ENCODE measurements at places on chromosomes 7 and 10. TPM values are rescaled to one million over a fixed set of nuclear protein-coding genes. Genes with fewer than 3 reads are reported as not detected.

DNA sequence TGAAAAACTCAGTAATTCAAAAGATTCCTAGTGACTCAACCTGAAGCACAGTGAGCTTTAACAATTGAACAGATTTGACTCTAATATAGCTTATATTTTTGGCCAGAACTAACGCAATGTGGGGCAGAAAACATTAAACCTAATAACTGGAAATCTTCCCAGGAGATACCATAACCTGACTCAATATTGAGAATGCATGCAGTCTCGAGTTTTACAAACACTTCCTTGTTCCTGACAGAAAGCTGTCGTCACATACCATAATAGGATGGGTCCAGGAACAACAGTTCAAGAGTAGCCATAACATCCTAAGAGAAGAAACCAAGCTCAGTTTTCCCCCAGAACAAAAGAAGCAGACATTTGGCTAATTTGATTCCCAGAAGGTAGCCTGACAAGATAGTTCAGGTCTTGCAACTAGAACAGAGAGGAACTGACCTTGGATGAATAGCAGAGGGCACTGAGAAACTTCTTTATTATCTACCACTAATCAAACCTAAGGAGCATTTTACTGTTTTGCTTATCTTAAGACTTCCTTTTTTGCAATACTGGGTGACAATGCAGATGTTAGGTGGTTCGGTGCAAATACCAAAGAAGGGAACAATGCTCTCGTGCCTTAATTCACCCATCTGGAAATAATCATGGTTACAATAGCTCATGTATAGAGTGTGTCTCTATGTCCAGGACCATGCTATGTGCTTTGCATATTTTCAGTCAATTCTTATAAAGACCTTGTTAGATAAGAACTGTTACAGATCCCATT is 38.6 kb upstream of the ACSL5 start:
- DNase-seq: no peak
- no peaks in the 10 kb centered on the region for H3K36me3 ChIP-seq
- no peaks in the 10 kb centered on the region for H3K4me1 ChIP-seq
- H3K27me3 ChIP-seq: peaks cover 2% of the 10 kb centered on the region
- no peak overlapping the region for H3K27ac ChIP-seq

- H3K4me1 ChIP-seq: no peaks in the 10 kb centered on the region
- H3K27ac ChIP-seq: no peak overlapping the region
- H3K36me3 ChIP-seq: no peaks in the 10 kb centered on the region
Measured at GRCh38 chr10:91006752-91007346, 86.0 kb upstream of the ANKRD1 start.

ZC3HAV1L gene
- 11.9 TPM for total RNA-seq

- H3K36me3 ChIP-seq: peaks cover 5% of the 10 kb centered on the region
- peaks cover 3% of the 10 kb centered on the region for H3K4me1 ChIP-seq
- H3K27me3 ChIP-seq: peaks cover 3% of the 10 kb centered on the region
- no peak overlapping the region for H3K27ac ChIP-seq
Measured at GRCh38 chr7:44064791-44065430, 456 bp downstream of the PGAM2 start.

DNA sequence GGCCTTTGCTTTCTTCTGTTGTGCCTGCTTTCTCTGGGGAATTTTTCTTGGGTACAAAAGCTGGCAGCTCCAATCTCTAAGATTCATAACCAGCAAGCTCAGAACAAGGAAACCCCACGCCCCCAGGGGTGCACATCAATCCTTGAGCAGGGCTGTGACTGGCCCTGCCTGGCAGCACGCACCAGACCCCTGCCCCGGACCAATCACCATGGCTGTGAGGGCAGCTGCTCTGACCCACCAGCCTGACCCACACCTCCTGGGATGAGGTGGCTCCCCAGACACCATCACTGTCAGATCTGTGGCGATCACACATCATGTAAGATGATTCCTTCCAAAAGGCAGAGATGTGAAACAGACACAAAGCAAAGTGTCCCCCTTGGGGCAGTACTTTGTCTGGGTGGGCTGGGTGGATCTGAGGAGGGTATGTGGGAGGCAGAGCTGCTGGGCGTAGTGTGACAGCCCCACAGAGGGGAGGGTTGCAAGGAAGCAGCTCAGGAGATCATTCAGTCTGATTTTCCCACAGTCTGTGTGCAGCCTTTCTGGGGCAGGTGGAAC is 175.5 kb upstream of the SHH start:
- H3K36me3 ChIP-seq: no peaks in the 10 kb centered on the region
- no peaks in the 10 kb centered on the region for H3K27me3 ChIP-seq
- no peaks in the 10 kb centered on the region for H3K4me1 ChIP-seq
- H3K27ac ChIP-seq: no peak overlapping the region

DNA sequence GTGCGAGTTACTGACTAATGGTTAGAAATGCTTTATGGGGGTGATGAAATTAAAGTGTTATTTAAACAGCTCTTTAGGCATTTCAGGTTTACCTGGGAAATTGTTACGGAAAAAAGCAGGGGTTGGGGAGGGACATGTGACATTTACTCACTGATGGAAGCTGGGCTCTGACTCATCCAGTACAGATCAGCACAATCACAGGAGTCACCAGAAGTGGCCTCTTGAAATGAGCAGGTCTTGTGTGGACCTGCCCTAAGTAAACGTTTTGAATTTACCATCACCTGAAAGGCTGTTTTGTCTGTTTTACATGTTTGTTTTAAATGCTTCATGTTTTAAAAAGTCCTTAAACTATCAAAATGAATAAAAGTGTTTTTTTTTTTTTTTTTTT is 2.3 kb downstream of the GLRX3 start:
- H3K27ac ChIP-seq: peak overlapping the region; percentile 82
- peak; percentile 50 for DNase-seq
- no peak overlapping the region for H3K4me3 ChIP-seq
- no peaks in the 10 kb centered on the region for H3K27me3 ChIP-seq

ECHDC3 gene
- 1.9 TPM for total RNA-seq

- DNase-seq: no peak
- no peak overlapping the region for H3K4me3 ChIP-seq
- no peaks in the 10 kb centered on the region for H3K36me3 ChIP-seq
- no peak overlapping the region for H3K27ac ChIP-seq
- no peaks in the 10 kb centered on the region for H3K4me1 ChIP-seq
- H3K27me3 ChIP-seq: peaks cover 19% of the 10 kb centered on the region
Measured at GRCh38 chr7:47180516-47180826, 401.4 kb downstream of the TNS3 start.

GTF2IRD1 gene
- total RNA-seq: 20.4 TPM

- no peaks in the 10 kb centered on the region for H3K36me3 ChIP-seq
- no peak for DNase-seq
- no peak overlapping the region for H3K27ac ChIP-seq
- H3K4me1 ChIP-seq: no peaks in the 10 kb centered on the region
- no peaks in the 10 kb centered on the region for H3K27me3 ChIP-seq
Measured at GRCh38 chr7:120864141-120864900, 6.4 kb upstream of the TSPAN12 start.

- DNase-seq: no peak
- H3K27ac ChIP-seq: no peak overlapping the region
- peaks cover 57% of the 10 kb centered on the region for H3K36me3 ChIP-seq
Measured at GRCh38 chr7:128853799-128854198, 8.9 kb upstream of the ATP6V1F start.

GRCh38 chr7:128961030-128961659 is 23.4 kb downstream of the IRF5 start:
- no peak overlapping the region for H3K27ac ChIP-seq
- DNase-seq: no peak

DNA sequence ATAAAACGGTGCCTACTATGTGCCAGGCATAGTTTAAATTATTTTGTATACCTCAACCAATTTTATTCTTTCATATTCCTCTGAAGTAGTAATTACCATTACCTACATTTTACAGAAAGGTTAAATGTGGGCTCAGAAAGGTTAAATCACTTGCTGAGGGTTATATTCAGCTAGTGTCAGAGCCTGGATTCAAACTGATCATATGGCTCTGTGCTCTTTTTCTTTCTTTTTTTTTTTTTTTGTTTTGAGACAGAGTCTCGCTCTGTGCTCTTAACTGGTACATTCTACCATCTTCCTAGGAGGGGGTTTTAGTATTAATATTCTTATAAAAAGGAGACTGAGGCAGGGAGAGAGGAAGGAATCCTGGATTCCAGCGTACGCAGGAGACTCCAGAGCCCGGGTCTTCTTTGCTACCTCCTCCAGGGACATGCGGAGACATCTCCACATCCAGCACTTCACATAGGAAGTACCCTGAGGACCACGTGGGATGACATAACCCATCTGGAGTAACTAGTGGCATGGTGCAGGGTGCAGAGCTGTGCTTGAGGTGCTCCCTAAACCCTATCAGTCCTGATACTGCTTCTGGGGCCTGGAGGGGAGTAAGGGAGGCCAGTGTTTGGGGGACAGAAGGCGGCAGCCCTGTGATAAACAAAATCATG is 29.6 kb upstream of the ATXN7L1 start:
- H3K4me1 ChIP-seq: no peaks in the 10 kb centered on the region
- H3K27me3 ChIP-seq: peaks cover 4% of the 10 kb centered on the region
- no peak for DNase-seq
- H3K4me3 ChIP-seq: no peak overlapping the region
- H3K36me3 ChIP-seq: no peaks in the 10 kb centered on the region

GIMAP4 gene
- total RNA-seq: not detected

All from astrocyte (in vitro differentiated cells and primary cell).